Esophagus squamous epithelium (tissue), 5 donors: ENCODE measurements at places on chromosomes 3 and 15. TPM values are rescaled to one million over a fixed set of nuclear protein-coding genes. Genes with fewer than 3 reads are reported as not detected.

- no peak for DNase-seq
These were observed 179.4 kb downstream of the ABHD5 start for GRCh38 chr3:43870120-43870519.

DNA sequence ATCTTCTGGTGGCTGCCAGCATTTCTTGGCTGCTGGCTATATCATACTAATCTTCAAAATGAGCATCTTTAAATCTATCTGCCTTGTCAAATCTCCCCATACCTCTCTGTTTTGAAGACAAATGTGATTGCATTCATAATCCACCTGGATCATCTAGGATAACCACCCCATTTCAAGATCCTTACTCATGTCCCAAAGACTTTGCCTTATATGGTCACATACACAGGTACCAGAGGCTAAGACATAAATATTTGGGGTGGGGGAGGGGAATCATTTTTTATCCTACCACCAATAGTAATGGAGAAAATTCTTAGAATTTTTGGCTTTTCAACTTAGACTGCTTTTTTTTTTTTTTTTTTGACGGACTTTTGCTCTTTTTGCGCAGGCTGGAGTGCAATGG, 970.8 kb downstream of the PLOD2 start:
- no peak for DNase-seq

DNA sequence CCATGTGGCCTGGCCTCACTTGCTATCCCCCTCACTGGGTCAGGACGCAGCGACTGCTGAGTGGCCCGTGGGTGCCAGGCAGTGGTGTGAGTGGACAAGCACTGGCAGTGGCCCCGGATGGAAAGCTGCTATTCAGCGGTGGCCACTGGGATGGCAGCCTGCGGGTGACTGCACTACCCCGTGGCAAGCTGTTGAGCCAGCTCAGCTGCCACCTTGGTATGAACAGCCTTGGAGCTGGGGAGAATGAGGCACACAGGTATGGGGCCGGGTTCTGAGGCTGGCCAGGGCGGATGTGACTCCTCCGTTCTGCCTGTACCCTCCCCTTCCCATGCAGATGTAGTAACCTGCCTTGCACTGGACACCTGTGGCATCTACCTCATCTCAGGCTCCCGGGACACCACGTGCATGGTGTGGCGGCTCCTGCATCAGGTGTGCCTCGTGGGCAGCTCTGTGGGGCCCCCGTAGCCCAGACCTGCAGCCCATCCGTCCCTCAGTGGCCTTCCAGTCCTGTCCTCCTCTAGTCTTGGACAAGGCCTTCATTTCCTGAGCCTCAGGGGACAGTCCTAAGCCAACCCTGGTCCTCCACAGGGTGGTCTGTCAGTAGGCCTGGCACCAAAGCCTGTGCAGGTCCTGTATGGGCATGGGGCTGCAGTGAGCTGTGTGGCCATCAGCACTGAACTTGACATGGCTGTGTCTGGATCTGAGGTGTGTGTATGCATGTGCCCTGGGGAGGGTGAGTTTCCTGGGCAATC, 28.2 kb downstream of the NBEAL2 start:
- no peak for DNase-seq

DNA sequence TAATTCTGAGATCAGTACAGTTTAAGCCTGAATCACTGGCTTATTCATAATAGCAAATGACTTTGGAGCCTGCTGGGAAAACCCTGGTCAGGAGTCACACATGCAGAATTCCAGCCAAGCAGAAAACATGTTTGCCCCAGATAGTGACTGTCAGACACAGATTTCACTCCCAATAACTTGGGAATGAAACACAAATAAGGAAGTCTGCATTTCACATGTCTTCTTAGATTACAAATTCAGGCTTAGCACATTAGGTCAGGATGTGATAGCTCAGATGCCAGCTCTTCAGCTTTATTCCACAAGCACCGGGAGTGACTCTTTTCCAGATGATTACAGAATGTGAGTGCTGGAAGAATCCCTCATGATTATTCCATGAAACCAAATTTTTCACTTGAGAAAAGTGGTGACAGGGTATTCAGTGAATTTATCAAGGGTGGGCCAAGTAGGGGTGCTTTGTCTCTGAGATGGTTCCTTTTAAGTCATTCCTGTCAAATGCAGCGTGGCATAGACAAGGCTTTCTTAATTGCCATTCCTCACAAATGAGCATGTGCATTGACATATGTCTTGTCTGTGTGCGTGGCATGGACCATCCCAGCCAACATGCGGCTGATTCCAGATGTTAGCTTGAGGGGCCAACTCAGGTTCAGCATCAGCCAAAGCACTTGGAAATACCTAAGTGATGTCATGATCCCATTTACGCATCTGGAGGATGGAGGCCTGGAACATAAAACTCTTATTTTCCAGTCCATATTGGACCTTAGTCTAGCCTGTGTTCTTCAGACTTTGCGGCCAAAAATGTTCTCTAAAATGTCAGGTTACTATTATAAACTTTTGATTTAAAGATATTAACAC, 191.0 kb downstream of the EPHB1 start:
- no peak for DNase-seq

- no peak for DNase-seq
These were observed 629.6 kb downstream of the PYDC2 start for GRCh38 chr3:192090586-192090985.

DNA sequence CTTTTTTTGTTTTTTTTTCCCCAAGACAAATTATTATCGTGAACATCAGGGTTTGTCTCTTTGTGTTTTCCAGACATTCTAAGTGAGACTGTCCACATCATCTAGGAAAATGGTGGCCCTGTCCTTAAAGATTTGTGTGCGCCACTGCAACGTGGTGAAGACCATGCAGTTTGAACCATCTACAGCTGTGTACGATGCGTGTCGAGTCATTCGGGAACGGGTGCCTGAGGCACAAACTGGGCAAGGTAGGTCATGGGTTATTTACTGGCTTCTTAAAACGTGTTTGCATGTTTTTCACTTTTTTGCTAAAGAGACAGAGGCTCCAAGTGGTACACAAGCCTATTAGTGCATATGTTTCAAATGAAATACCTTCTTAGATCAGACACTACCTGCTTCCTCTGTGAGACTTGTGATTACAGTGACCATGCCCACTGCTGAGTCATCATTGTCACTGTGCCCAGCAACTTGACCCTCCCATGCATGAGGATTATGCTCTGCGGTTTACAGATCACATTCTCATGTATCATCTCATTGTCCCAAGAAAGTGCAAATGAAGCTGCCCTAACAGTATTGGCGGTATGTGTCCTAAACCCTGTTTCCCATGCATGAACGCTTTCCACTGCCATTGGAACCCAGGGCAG, 395.2 kb upstream of the TPM1 start:
- DNase-seq = no peak

WNT5A gene
- 32.6 TPM for total RNA-seq
